Ovary (tissue), 10 donors: ENCODE measurements at places on chromosomes 4 and X. TPM values are rescaled to one million over a fixed set of nuclear protein-coding genes. Genes with fewer than 3 reads are reported as not detected.

TRIM2 gene
- 17.9 TPM for polyA plus RNA-seq

DNA sequence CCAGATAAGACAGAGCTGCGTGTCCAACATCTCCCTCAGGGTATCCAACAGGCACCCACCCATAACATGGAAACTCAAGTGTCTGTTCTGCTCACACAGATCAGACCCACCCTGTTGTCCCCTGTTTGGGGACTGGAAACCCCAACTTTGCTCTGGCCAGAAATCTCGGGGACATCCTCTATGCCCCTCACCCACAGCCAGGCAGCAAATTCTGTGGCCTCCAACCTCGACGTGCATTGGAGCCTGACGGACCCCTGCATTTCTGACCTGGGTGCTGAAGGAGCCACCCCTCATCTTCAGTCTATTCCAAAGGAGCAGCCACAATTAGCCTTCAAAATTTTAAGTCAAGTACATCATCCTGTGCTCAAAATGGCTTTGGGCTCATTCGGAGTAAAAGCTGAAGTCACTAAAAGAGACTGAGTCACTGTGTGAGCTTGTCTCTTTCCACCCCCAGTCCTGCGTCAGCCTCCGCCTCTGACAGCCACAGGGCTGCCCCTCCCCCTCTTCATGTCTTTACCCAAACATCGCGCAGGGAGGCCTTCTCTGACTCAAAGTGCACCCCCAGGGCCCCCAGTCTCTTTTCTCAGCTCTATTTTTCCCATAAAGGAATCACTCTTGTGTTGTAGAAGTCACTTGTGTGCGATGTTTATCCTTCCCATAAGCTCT is 24.4 kb upstream of the PDE6B start:
- DNase-seq: no peak

PCDH11X gene
- 1.5 TPM for polyA plus RNA-seq

PRR32 gene
- polyA plus RNA-seq: not detected

DNA sequence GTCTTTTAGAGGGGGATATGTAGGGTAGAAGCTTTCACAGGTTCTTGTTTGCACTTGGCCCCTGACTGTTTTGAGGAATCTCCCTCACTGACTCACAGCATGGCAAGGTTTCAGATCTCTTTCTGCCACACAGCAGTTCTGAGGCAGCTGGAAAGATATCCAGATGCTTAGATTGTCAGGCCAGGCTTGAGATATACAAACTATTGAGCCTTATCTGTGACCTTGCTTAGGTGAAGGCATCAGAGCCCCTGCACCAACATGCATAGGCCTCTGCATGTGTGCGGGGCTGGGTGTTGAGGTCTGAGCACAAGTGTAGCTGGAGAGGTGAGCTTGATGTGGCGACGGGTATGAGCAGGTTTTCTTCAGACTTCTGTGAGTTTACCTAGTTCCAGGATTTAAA is 80.9 kb upstream of the MSANTD1 start:
- DNase-seq: no peak

GRCh38 chr4:119872371-119873016 is 194.2 kb downstream of the MAD2L1 start:
- no peak for DNase-seq

MGAT4D gene
- polyA plus RNA-seq: not detected

PGAM4 gene
- polyA plus RNA-seq: not detected

DNA sequence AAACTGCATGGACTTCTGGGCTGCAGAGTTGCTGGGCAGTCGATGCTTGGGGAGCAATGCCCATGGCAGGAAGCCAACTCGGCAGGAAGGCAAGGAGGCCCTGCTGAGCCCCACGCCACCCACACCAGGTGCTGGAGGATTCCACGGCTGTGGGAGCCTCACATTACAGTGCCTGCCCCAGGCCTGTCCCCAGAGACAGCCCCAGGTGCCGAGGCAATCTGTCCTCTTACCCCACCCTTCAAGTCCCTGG is 53.9 kb downstream of the HMX1 start:
- peak; percentile 4 for DNase-seq

CT45A5 gene
- not detected for polyA plus RNA-seq

- DNase-seq: no peak
These were observed 102.8 kb downstream of the CBR4 start for GRCh38 chr4:168907119-168907698.

DNA sequence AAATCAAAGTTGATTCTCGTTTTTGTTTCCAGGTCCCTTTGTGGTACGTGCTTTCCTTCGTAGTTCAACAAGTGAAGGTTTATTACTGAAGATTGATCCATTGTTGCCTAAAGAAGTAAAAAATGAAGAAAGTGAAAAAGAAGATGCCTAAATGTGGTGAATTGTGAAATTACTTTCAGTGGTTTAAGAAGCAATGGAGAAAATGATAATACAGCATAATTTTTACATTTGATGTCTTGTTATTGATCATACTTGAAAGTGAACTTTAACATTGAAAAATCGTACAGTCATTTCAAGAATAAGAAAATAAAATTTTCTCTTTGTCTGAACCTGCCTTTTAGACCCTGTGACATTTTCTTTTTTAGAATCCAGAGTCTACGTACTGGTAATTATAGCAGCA is 89.8 kb downstream of the MRPL1 start:
- DNase-seq: no peak

DNA sequence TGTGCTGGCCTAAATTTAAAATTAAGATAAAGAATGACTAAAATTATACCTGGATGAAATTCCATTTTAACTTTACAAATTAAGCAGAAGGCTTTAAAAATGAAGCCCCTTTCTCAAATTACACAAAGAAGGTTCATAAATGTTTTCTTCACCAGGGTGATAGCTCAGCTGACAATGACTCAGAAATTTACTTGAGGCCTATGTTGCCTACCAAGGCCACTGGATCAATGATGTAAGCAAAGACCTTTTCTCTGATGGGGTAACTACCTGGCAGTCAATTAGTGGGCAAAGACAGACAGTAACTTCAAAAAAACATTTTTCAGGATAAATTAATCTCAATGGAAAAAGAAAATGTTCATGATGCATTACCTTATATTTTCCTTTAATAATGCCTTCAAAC is 23.9 kb upstream of the GPR34 start:
- DNase-seq: no peak

ERAS gene
- polyA plus RNA-seq: not detected

RPGR gene
- 9.1 TPM for polyA plus RNA-seq

- DNase-seq: no peak
These were observed 60.0 kb upstream of the AFAP1 start for GRCh38 chr4:7999695-8000094.

GRCh38 chr4:48038666-48039065 is 22.1 kb downstream of the NIPAL1 start:
- no peak for DNase-seq

COX7B2 gene
- not detected for polyA plus RNA-seq

GPR143 gene
- polyA plus RNA-seq: 4.2 TPM

- no peak for DNase-seq
These were observed 192.5 kb upstream of the ADAMTS3 start for GRCh38 chr4:72761368-72762038.

ZNF732 gene
- polyA plus RNA-seq: 0.44 TPM

- DNase-seq: peak; percentile 63
These were observed 56.7 kb upstream of the RASSF6 start for GRCh38 chr4:73676861-73677323.

DNA sequence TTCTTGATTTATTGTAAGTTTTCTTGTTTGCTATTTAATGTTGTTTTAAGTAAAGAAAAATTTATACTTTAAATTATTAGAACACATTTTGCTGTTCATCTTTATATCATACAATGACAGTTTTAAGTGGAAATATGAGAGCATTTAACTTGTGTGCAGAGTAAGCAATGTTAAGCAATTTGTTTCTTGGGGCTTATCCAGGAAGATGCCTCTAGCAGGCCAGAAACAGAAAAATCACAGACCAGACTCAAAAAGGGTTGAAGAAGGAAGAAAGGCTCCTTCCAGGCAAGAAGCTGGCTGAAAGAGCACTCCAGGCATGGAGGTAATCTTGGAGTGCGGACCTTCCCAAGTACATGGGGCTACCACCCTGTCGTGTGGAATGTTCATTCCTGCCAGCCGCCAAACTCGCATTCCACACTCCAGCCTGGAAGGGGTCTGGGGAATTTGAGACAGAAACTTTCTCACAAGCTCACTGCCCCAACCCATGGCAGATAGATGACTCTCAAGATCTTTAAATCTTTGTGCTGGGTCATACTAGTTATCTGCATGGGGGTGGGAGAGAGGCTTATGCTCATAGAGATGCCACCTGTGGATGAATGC is 1521.3 kb upstream of the AGA start:
- no peak for DNase-seq

DNA sequence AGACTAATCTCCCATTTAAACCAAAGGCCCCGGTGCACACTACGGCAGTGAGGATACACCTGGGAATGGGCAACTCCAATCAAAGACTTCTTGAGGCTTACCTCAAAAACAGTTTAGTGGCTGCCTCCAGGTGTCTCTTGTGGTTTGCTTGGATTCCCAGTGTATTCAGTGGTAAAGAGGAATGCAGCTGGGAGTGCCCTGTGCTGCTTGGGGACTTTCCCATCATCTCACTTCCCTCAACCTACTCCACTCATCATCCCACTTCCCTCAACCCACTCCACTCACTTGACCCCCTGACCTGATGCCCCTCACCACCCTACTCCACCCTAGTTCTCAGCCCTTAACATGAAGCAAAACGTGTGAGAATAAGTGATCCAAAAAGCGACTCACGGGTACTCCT is 177.3 kb upstream of the ETNPPL start:
- DNase-seq: no peak

ADH1C gene
- polyA plus RNA-seq: 4.9 TPM

GRCh38 chr4:75634951-75635350 is 4.6 kb upstream of the CDKL2 start:
- no peak for DNase-seq

GRCh38 chr4:137083571-137084135 is 448.6 kb downstream of the PCDH18 start:
- DNase-seq: no peak

- no peak for DNase-seq
These were observed 56.4 kb downstream of the USP38 start for GRCh38 chr4:143240939-143241679.

DNA sequence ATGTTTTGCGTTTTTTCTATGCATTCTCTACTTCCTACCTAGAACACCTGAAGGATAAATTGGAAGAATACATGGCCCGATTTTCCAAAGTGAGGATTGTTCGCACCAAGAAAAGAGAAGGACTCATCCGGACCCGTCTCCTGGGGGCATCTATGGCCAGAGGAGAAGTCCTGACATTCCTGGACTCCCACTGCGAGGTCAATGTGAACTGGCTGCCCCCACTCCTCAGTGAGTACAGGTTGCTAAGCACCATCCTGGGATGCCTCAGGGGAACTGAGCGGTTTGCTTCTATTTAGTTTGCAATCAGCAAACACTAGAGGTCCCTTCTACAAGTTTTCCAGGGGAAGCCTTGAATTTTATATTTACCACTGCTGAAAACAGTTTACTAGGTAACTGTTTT is 359.3 kb upstream of the GALNT7 start:
- DNase-seq: no peak

DNA sequence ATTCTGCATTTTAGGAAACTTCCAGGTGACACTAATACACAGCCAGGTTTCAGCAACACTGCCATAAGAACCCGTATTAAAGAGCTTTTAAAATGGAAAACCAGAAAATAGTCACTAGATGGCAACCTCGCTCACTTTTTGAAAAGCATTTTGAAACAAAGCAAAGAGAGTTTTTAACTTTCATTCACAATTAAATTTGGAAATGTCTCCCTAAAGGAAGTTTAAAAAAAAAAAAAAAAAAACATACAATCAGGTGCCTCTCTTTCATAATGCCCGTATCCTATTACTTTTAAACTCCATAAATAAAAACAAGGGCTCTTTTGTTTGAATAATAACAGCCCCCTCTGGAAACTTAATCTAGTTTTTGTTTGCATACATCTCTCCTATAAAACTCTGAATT is 20.3 kb downstream of the MEPE start:
- DNase-seq: no peak

- DNase-seq: no peak
These were observed 20.2 kb upstream of the MGST2 start for GRCh38 chr4:139645458-139645857.

- DNase-seq: no peak
These were observed 98.8 kb upstream of the EGFL6 start for GRCh38 chrX:13470685-13470977.

FSTL5 gene
- polyA plus RNA-seq: not detected

DNA sequence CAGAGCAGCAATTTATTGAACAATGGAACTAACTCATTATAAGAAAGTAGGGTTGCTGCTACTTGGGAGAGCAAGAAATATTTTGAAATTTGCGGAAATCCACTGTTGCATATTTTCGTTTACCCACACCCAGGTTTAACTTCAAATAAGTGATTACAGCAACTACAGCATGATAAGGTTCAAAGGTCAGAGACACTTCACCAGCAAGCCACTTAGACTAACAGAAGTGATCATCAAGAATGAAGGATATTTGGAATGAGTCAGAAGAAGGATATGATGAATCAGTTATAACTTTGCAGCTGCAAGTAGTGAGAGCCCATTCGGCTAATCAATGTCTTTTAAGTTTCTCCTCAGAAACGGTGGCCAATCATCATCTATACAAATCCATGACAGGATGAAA is 199.3 kb downstream of the TMA16 start:
- DNase-seq: no peak

- no peak for DNase-seq
These were observed 374.3 kb downstream of the SPRY1 start for GRCh38 chr4:123770884-123771283.

SMIM31 gene
- not detected for polyA plus RNA-seq

TMEM144 gene
- polyA plus RNA-seq: 8.4 TPM

GRCh38 chr4:18923496-18924161 is 902.1 kb upstream of the LCORL start:
- DNase-seq: no peak

GAGE12F gene
- not detected for polyA plus RNA-seq

ARL9 gene
- 0.81 TPM for polyA plus RNA-seq

ITIH6 gene
- polyA plus RNA-seq: 0.05 TPM

DNA sequence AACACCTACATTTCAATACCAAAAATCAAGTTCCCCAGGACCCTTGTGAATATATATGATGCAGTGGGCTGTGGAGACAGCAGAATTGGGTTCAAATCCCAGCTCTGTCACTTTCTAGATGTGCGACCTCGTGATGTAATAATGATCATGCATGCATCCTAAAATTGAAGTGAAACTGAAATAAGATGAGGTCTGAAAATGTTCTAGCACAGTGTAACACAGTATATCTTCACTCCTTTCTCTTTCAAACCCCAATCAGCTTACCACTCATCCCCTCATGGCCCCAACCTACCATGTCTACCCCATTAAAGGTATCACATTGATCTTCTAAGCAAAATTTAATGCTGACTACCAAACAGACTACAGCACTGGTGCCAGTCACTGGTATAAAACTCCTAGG is 69.9 kb upstream of the BRS3 start:
- DNase-seq: no peak

CLDN2 gene
- not detected for polyA plus RNA-seq

- no peak for DNase-seq
These were observed 32.7 kb downstream of the TMSB4X start for GRCh38 chrX:13007519-13008188.

EDNRA gene
- 86.5 TPM for polyA plus RNA-seq

- DNase-seq: no peak
These were observed 456 bp downstream of the PPARGC1A start for GRCh38 chr4:23889391-23889790.

GRCh38 chr4:150131581-150132228 is 53.5 kb downstream of the DCLK2 start:
- DNase-seq: no peak

GRCh38 chrX:1387141-1387776 is 4.7 kb downstream of the SLC25A6 start:
- DNase-seq: peak; percentile 43

- no peak for DNase-seq
These were observed 143.5 kb upstream of the PBDC1 start for GRCh38 chrX:76029385-76029784.

GRCh38 chr4:2094545-2094944 is 35.4 kb downstream of the NAT8L start:
- no peak for DNase-seq
